A172 (cell line): ENCODE measurements at places on chromosomes 2 and 18.

DNA sequence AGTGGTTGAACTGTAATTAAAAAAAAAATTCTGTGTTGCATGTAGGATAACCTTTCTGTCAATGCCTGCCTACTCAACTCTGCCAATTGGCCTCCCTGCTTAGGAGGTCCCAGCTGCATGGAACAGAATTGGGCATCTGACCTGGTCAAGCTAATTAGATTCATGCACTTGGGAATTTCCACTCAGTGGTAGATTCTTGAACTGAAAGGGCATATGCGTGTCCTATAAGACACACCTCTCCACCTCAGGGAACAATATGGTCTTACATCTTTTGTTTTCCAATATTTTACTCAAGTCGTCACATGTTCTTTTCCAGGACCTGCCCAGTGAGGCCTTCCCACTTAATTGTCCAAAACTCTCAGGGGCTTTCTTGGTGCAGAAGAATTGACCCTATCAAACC lies 68.1 kb upstream of the TLK1 start:
- no peak for DNase-seq

DNA sequence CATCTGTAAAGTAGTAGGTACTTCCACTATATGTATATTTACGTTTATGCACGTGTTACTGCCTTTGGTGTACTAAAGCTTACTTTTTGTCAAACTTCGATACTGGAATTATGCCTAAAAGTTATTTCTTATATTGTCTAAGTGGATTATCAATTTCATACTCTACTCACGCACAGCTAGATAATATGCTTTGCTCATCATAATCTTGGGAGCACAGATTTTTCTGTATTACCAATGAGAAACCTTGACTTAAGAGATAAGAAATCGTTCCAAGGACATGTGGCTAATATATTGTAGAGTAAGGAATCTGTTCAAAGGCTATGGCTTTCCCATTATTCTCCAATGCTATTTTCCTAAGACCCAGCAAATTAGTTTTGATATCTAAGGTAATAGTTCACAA lies 6.5 kb downstream of the HSPE1 start:
- no peak for DNase-seq

- peak; percentile 31 for DNase-seq
Measured at GRCh38 chr2:239035361-239035814, 187.5 kb downstream of the TWIST2 start.

GRCh38 chr2:140457483-140457882 lies 1673.3 kb downstream of the LRP1B start:
- DNase-seq, result peak; percentile 14

DNA sequence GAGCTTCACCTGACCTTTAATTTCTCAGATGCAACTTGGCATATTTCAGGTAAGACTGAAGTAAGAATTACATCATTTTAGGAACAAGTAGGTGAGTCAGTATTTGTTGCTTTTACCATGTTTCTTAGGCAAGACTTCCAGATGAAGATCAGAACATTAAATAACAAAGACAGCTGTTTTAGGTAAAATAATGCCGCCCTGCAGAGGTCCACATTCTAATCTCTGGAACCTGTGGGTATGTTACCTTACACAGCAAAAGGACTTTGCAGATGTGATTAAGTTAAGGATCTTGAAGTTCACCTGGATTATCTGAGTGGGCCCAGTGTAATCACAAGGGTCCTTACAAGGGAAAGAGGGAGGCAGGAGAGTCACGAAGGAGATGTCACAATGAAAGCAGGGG lies 39.3 kb downstream of the ICOS start:
- no peak for DNase-seq

DNA sequence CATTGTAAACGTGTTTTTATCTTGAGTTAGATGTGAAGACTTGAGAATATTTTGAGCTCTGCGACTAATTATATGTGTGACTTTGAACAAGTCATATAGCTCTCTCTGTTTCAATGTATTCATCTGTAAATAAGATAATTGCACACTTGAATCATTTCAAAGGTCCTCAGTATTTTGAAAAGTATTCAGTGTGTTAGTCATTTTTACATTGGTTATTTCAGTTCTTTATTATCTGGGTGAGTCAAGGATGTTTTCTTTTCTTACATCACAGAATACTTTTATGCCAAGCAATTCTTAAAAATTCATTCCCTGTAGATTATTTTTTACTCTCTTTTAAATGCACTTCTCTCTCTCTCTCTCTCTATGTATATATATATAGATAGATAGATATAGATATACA lies 1098.0 kb upstream of the ZEB2 start:
- DNase-seq, result peak; percentile 10

DNA sequence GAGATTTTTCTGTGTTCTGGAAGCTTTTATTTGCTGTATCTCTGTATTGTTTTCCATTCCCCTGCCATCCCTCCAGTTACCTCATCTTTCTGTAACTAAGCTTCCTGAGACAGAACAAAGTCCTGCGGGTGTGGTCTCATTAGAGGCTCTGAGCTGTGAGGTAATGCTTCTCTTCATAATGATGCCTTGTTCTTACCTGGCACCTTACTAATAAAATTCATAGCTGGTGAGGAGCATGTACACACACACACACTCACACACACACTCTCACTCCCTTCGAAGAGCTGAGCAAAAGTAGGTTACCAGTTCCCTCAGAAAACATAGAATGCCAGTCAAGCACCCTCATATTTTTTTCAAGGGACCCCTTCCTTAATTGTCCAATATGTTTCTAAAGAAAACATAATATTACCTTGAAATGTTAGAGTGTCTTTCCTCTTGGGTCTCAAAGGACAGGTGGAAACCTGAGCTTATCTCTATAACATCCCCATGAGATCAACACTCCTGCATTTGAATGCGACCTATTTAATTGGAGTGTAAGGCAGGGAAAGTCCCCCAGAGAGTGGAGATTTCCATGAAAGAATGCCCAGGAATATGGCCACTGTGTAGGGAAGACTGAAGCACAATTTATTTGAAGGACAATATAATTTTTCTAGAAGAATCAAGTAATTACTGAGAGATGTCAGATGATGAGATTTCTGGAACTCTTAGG lies 161.6 kb upstream of the NCK2 start:
- no peak for DNase-seq

DNA sequence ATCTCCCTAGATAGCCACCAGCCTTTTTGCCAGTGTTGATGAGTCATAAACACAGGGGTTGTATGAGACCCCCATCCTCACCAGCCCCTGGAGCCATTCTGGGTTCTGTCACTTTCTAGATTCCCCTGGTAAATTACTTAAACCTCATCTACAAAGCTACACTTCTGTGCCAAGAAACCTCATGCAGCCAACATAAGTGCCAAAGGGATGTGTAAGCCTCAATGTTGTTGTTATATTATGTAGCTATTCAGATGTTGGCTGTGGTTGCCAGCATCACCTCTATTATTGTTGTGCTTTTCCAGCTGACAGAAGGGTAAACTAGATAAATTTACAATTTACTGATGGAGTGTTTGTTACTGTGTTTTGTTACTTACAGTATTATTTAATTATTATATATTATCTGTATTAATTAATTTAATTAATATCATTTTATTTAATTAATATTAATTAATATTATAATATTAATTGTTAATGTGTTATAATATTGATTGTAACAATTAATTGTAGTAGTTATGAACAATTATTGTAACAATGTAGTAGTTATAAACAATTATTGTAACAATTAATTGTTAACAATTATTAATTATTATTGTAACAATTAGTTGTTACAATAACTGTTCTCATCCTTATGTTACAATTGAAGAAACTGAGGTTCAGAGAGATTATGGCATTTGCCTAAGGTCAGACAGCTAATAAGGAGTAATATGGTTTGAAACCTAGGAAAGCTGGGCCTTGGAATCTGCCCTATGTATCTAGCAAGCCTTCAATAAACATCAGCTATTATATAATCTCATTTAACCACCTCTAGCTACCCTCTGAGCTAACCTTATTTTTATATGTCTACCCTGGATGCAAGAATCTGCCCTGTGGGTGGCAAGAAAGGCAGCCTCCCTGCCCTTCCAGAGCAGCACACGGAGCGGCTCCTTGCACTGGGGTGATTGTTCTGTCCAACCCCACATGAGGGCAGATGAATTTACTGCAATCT lies 36.1 kb downstream of the PSTPIP2 start:
- no peak for DNase-seq

GRCh38 chr2:45469314-45470099 lies 141.6 kb downstream of the SRBD1 start:
- no peak for DNase-seq

DNA sequence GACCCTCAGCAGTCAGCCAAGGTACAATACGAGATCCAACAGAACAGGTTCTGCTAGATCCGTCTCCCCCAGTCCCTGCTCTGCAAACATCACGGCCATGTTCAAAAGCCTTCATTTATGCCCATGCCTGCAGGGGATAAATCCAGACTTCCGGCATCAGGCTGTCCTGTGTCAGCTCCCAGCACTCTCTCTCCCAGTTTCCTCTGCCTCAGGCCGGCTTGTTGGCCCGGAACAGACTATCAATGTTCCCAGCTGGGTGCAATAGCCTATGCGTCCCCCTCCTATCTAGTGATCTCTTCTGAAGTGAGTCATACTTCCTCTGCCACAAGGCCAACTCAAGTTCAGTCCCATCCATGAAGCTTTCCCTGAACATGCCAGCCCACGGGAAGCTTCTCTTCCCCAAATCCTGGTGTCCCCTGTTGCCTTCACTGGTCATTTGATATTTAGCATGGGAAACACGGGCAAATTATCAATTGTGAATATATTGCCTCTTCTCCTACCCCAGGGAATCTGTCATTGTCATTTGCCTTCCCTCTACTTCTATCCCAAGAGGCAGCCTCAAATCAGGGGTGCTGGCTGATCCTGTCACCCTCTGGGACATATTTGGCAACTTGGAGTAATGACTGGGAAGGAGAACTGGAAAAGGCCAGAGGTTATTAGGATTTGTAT lies 51.1 kb downstream of the CAPN13 start:
- peak; percentile 46 for DNase-seq

DNA sequence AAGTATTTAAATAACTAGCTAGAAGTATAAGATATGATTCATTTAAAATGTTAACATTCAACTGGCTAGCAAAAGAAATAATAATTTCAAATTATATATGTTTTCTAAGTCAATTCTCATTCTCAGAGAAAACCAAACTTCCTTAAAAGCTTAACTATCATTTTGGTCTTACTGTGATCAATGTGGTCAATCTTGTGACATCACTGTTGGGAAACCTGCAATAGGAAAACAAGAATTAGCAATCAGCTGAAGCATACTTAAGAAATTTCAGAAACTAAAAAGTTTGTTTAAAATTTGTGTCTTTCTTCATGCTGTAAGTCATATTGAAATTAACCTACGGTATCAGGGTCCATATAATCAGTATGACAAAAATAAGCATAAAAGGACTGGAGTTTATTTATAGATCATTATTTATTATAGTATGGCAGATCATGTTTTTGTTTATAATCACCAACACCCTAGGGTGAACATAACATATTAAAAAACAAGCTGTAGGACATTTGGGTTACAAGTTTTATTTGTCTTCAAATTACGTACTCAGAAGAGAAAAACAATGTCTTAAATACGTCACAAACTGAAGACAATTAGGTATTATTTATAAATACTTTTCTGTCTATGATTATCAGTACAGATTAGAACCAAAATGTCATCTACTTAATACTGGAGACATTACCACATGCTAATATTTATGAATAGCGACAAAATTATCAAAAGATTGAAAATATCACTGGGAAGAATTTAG lies 60.5 kb downstream of the BAZ2B start:
- no peak for DNase-seq

GRCh38 chr2:69932596-69932922 lies 17.6 kb downstream of the MXD1 start:
- DNase-seq, result no peak

- DNase-seq, result no peak
Measured at GRCh38 chr18:64073971-64074370, 74.9 kb downstream of the LINC00305 start.

DNA sequence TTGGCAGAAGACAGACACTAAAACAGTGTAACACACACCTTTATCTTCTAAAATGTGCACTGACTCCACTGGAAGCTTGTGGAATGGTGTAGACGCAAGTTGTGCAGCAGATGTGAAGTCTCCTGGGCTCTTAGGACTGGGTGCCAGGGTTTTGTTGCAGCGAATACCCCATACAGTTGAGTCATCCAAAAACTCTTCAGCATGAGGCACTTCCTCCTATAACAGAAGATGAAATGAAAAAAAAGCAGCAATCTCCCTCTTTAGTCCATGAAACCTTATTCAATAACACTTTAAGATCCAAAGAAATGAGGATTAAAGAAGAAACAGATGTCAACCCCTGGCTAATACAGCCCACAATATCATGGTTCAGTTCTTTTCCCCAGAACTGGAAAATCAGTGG lies 22.2 kb downstream of the BUB1 start:
- DNase-seq, result no peak

GRCh38 chr18:79787865-79788733 lies 9.6 kb upstream of the KCNG2 start:
- DNase-seq, result no peak

- no peak for DNase-seq
Measured at GRCh38 chr2:208794288-208794975, 387.8 kb downstream of the PTH2R start.

DNA sequence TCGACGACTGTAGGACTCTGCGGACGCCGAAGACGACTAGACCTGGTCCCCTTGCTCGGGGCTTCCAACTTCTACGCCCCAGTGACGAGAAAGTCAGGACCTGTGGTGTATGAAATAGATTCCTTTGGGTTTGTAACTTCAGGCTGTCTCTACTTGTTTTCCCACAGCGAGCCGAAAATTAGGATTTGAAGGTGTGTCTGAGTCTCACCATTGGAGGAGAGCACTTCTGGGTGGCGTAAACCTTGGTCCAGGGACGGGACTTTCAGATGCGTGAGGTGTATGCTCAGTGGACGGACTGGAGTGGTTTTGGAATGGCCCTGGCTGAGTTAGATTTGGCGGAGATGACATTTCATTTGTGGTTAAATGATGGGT lies 1.3 kb downstream of the BIRC6 start:
- DNase-seq, result peak; percentile 23

DNA sequence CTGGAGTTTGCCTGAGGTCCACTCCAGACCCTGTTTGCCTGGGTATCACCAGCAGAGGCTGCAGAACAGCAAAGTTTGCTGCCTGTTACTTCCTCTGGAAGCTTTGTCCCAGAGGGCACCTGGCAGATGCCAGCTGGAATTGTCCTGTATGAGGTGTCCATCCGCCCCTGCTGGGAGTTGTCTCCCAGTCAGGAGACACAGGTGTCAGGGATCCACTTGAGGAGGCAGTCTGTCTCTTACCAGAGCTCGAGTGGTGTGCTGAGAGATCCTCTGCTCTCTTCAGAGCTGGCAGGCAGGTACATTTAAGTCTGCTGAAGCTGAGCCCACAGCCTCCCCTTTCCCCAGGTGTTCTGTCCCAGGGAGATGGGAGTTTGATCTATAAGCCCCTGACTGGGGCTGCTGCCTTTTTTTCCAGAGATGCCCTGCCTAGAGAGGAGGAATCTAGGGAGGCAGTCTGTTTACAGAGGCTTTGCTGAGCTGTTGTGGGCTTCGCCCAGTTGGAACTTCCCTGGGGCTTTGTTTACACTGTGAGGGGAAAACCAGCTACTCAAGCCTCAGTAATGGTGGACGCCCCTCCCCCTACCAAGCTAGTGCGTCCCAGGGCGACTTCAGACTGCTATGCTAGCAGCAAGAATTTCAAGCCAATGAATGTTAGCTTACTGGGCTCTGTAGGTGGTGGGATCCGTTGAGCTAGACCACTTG lies 34.7 kb downstream of the TFPI start:
- DNase-seq, result no peak
